ENCODE measurements at places on chromosomes 11 and 22.

- no peak for DNase-seq
Observed at GRCh38 chr11:20025332-20025840, 134.9 kb downstream of the DBX1 start.

GRCh38 chr22:26302726-26303125 is 126.3 kb upstream of the ASPHD2 start:
- DNase-seq = no peak

GRCh38 chr11:112610494-112610893 is 349.8 kb upstream of the PLET1 start:
- no peak for DNase-seq

- DNase-seq = no peak
Observed at GRCh38 chr11:73225001-73225686, 7.1 kb downstream of the P2RY2 start.

DNA sequence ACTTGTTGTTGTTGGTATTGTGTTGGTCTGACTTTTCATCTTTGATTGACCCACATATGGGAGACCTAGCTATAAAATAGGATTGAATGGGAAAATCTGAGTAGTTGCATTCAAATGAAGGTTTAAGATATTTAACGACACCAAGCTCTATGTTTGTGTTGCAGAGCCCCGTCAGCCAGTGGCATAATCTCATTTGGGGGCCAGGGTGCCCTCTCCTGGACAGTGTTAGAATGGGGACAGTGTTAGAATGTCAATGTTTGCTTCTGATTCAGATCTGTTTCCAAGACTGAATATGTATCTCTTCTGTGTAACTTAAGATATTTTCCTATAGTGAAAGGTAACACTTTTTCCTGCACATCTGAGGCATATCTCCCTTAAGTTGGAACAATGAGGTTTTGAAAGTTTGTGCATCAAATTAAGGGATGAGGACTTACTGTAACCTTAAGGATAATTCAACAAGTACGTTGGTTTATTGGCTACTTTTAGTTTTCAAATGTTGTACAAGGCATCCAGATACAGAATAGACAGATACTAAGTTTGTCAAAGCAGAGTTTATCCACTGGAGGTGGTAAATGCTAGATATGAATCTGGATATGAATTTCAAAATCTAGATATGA is 5.3 kb upstream of the OR52M1 start:
- no peak for DNase-seq

- no peak for DNase-seq
Observed at GRCh38 chr11:22703591-22703990, 37.2 kb downstream of the GAS2 start.

DNA sequence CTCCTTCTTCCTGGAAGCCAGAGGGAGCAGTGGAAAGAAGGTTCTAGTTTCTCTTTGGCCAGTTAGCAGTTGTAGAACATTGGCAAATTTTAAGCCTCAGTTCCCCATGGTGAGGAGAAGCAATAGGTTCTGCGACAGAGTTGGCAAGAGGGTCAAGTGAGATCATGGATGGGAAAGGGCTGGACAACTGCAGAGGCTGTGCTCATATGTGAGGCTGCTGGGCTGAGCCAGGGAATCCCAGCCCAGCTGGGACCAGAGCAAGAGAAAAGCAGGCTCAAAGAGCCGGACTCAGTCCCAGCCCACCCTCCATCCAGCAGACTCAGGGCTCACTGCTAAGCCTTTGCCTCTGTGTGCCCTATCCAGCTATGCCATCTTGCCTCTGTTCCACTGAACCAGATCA is 66.8 kb upstream of the MYOD1 start:
- DNase-seq = no peak

DNA sequence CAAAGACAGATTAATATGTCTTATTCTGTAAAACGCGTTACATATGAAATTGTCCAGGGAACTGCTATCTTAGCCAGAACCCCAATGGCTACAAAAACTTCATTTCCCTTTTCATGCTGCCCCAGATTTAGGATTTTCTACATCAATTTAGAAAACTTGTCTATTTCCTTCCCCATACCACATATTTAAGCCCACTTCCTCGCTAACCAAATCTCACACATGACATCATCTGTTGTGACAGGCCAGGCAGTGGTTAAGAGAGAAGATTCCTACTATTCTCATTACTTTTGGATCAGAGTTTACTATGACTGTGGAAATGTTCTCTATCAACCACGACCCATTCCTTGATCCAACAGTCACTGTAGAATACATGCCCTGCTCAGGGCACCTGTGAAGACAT is 15.9 kb downstream of the CCDC82 start:
- no peak for DNase-seq

GRCh38 chr11:112958670-112959069 is 2.5 kb upstream of the NCAM1 start:
- DNase-seq = no peak

DNA sequence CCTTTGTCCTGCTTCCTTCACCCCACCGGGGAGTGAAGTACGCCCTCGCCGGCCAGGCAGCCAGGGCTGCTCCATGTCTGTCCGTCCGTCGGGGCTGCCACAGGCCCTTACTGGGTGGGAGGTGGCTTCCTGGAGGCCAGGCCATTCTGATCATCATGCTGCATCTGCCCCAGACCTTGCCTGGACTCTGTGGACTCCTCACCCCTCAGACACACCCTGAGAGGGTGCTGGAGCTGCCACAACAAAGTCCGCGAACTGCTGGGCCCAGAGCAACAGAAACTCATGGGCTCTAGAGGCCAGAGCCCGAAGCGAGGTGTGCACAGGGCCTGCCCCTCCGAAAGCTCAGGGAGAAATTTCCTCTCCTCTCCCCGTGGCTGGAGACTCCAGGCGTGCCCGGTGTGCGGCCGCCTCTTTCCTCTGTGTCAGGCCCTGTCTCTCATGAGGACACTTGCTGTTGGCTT is 124.2 kb downstream of the KCNQ1OT1 start:
- DNase-seq = no peak

GRCh38 chr11:11568651-11569229 is 53.1 kb downstream of the GALNT18 start:
- no peak for DNase-seq

DNA sequence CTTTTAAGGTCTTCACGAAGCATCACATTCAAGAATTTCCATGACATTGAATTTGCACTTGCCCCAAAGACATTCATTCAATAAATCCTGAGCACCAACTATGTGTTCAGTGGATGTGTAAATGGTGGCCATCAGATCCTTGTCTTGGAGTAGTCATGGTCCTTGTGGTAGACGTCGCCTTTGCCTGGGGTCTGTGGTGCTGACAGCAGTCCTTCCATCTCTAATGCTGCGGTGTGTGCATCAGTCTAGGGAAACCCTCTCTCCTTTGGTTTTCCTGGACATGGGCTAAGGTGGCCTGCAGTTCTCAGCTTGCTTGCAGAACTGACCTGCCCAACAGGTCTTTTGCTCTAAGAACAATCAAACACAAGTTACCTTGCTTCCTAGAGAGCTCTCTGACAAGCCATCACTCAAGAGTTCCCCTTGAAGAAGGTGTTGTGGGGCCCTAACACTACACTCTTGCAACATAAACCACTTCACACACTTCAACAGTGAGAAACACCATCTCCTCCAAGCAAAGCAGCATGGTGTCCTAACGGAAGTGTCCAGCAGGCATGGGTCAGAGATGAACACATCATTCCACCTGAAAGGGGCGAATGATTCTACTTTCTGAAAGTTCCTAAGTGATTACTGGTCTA is 72.1 kb downstream of the BUD13 start:
- no peak for DNase-seq

DNA sequence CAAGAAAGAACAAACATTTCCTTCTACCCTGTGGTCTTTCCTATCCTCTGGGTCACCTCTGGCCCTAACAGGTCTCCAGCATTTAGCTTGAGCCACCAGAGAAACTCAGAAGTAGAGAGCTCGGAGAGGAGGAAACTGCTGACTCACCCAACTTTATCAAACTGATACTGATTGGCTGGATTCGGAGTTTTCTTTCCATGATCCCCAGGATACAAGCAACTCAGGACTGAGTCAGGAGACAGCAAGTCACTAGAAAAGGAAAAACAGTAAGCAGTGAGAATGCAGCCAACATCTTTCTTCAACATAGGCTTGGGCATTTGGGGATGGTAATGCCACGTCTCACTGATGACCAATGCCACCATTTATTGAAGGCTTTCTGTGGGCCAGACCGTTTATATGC is 32.7 kb downstream of the THOC5 start:
- DNase-seq = no peak

DNA sequence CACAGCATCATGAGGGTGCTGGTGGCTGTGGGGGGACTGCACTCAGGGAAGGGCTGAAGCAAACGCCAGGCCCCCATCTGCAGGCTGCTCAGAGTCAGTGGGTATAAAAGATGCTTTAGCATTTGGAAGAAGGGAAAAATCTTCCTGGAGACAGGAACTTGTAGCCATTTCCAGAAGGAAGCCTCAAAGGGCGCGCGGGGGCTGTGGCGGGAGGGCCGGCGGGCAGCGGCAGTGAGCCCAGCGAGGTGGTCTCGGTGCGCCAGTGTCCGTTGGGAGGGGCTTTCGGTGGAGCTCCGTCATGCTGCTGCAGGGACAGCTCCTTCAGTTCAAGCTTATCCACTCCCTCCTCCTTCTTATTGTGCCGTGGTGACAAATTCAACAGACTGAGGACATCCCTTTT is 63.0 kb upstream of the PITPNB start:
- no peak for DNase-seq

DNA sequence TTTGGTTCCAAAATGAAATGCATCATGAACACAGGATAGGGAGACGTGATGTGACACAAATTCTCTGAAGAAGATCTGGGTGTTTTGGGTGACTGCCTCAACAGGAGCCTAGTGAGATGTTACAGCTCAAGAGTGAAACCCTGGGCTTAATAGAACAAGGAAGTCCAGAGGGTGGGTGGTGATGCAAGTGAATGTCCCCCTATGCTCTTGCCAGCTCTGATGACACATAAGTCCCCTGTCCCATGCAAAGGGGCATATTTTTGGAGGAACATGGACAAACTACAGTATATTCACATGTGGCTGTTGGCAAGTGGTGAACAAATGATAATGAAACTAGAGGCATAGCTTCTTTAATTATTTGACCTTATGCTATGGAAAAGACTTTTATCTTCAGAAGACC is 9.2 kb downstream of the CRTAM start:
- DNase-seq = no peak

- DNase-seq = no peak
Observed at GRCh38 chr11:94997437-94997836, 23.9 kb downstream of the KDM4D start.

DNA sequence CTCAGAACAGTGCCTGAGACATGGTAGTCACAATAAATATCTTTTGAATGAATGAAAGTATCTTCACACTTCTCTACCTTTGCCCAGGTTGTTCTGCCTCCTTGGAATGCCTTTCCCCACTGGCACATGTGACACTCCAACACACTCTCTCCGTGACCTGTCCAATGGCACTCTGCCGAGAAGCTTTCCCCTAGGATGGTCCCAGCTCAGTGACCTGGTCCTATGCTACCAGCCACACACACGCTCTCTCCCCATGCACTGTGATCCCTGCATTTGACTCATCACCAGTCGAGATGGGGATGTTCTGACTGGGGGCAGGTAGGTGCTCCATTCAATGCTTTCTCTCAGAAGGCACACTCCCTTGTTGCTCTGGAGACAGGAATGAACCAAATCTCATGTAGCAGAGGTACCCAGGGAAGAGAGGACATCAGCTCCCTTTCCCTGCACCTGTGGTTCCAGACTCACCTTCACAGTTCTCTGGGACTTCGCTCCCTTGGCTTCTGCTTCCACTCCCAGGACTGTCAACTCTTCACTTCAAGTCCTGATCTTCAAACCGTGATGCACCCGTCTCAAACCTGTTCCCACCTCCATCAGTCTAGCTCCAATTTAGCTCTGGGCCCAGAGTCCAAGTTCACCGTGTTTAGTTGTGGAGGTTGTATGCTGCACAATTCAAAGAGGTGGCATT is 30.7 kb upstream of the LMO1 start:
- no peak for DNase-seq

DNA sequence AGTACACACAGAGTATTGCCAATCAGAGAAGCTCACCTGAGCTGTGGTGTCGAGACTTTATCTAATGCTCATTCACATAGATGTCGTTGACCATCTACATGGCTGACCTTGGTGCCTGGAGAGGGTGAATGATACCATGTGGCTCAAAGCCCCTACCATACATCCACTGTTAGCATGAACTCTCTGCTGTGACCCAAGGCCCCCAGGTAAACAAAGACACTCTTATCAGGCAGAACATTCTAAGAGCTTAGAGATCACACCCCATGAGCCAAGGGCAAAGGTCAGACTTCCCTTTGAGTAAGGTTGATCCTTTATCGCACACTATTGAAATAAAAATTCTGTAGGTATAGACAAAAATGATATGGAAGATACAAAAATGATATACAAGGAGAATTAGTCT is 15.0 kb upstream of the PIWIL3 start:
- DNase-seq = no peak

DNA sequence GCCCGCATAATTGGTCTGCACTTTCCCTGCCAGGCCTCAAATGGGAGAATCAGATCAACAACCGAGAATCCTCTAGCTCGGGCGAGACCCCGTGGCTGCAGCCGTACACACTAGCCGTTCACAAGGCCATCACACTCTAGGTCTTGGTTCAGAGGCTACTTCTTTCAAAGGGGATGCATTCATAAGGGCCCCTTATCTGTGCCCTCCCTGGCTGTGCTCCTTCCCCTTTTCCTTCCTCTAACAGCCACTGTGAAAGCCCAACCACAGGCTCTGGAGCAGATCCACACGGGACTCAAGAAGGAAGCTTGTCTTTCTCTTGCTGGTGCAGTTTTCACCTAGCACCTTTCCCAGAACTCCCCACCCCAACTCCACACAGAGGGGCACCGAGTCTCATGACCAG is 24.5 kb downstream of the SMIM38 start:
- no peak for DNase-seq

DNA sequence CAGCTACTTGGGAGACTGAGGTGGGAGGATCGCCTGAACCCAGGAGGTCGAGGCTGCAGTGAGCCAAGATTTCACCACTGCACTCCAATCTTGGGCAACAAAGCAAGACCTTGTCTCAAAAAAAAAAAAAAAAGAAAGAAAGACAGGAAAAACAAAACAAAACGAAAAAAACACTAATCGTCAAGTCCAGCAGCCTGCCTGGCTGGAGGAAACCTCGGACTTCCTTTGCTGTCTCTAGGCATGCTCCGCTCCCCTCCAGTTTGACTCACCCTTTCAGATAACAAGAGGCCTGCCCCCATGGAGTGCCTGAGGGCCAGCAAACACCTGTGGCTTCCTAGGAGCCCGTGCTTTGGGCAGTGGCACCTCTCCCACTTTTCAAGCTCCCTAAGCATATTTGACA is 28.8 kb upstream of the CHKA start:
- no peak for DNase-seq

- DNase-seq = no peak
Observed at GRCh38 chr11:29432719-29433325, 584.0 kb downstream of the KCNA4 start.
